ENCODE measurements at places on chromosomes 6 and 20.

DNA sequence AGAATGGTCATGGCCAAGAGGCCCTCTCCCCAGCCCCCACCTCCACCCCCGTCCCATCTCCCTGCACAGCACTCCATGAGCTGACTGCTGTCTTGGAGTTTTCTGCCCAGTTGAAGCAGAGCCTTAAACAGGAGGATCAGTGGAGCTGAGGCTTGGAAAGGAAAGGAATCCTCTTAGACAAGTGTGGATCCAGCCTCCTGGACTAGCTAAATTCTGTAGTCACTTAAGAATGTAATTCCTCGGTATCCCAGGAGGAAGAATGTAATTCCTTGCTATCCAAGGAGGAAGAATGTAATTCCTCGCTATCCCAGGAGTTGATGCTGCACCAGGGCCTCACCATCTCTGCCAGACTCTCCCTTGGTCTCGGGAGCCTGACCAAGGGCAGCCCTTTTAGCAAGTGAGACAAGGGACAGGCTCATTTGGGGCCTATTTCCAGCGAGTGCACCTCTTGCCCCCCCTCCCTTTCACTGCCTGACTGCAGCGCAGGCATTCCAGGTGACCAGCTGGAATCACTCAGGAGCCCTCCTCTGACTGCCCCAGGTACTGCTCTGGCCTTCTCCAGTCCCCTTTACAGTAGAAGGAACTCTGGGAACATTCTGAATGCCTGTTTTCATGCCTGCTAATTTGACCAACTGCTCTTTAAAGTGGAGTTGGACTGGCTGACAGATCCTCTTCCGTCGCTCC is 76.2 kb downstream of the TCP11 start:
- no peak for DNase-seq

GRCh38 chr20:57224641-57225138 is 41.8 kb downstream of the BMP7 start:
- DNase-seq, result no peak

- DNase-seq, result no peak
Measured at GRCh38 chr20:32010666-32011065, 428 bp downstream of the CCM2L start.

- DNase-seq, result no peak
Measured at GRCh38 chr6:27562027-27562410, 89.1 kb upstream of the ZNF184 start.

- DNase-seq, result no peak
Measured at GRCh38 chr20:23237201-23237600, 113.4 kb upstream of the NXT1 start.

- DNase-seq, result peak; percentile 58
Measured at GRCh38 chr6:44264154-44265006, 971 bp downstream of the NFKBIE start.

DNA sequence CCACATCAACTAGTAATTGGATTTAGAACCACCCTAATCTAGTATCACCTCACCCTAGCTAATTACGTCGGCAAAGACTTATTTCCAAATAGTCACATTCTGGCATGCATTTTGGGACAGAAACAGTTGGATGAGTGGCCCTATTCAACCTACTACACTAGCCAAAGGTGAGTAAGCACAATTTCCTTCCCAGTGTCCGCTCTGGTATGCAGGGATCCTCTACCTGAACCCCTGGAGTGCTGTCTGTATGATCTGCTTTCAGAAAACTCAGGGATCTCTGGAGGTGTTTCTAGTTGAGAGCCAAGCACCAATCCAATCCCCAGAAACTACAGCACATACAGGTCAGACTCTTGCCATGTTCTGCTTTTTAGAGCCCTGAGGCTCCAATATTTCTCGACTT is 717.4 kb upstream of the MANEA start:
- no peak for DNase-seq

DNA sequence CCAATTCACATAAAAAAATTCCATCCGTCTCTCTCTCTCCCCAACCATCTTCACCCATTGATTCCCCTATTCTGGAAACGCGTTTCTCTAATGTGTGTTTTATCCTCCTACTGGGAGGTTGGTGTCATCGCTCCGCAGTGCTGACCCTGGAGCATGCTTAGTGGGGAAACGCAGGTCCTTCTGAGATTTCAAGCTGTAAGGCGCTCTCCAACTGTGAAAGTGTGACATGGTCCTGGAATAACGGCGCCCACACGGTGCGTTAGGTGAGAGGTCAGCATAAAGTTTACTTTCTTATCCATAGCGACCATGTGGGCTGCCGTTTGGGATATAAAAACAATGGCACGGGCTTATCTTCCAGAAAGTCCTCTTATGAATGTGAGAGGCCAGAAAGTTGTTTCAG is 123.9 kb downstream of the WDR27 start:
- no peak for DNase-seq

- no peak for DNase-seq
Measured at GRCh38 chr6:85412911-85413430, 36.9 kb upstream of the NT5E start.

GRCh38 chr6:8192067-8192466 is 89.7 kb upstream of the EEF1E1 start:
- no peak for DNase-seq

GRCh38 chr6:133503336-133503729 is 262.2 kb downstream of the EYA4 start:
- DNase-seq, result no peak
